ENCODE measurements at places on chromosomes 2 and 18.

DNA sequence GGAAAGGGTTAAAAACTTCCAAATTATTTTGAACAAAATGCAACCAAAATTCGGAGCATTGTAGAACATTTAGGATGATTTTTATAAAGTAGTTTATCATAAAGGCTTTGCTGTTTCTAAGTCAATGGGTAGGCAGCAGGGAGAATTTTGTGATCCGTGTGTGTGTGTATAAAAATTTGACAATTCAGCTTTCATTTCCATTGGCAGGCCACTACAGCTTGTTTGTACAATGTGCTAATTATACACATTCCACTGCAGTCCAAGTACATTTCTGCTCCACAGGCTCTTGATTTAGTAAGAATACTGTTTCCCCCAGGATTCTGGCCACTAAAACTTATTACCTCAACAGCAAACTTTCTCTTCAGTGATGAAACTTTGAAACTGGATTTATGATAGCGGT, 71.8 kb upstream of the LTBP1 start:
- DNase-seq, result no peak

DNA sequence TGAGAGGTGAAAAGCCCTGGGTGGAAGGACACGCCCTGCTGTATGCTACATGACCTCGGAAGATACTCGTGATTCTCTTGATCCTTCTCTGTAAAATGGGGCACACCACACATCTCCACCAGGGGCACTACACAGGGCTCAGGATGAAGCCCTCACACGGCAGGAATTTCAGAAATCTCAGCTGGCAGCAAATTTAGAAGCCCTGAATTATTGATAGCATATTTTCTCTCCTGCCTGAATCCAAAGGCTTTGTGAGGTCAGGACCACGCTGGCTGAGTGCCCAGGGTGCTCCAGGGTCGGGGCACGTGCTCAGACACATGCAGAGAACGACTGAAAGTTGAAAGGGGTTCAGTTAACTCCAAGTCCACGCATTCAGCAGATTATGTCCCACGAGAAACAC, 42.1 kb upstream of the GALR1 start:
- peak; percentile 44 for DNase-seq

- DNase-seq, result no peak
These were observed 36.3 kb downstream of the ACVR1 start for GRCh38 chr2:157839822-157840221.

DNA sequence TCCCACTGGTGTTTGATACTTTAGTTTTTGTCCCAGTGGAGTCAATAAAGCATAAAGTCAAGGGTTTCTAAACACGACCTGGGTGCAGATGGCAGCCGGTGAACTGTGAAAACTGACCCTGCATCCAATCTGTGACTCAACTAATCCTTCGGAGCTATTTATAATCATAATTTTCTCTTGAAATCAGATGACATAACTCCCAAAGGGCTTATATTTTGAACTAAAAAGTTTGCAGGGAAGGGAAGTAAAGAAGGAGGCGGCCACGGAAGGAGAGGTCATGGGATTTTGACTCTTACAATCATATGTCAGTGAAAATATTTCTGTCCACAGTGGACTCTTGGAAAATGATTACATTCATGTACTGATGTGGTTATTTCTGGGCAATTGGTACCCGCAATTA, 178.5 kb downstream of the PDE1A start:
- DNase-seq, result no peak

GRCh38 chr18:55982992-55983391, 395.0 kb upstream of the TCF4 start:
- no peak for DNase-seq

DNA sequence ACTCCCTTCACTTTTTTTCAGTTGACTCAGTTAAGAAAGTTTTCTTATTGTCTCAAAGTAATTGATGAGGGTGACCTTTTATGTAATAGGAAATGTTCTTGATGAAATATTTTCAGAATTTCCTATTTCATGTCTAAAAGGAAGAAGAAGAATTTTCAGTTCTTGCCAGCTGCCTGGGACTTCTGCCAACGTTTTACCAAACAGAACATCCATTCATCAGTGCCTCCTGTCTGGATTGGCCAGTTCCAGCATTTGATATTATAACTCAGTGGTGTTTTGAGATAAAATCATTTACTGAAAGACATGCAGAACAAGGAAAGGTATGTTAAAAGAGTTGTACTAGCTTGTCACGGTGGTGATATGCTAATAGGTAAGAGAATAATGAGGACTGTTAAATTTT, 104.7 kb upstream of the MYO3B start:
- DNase-seq, result no peak

DNA sequence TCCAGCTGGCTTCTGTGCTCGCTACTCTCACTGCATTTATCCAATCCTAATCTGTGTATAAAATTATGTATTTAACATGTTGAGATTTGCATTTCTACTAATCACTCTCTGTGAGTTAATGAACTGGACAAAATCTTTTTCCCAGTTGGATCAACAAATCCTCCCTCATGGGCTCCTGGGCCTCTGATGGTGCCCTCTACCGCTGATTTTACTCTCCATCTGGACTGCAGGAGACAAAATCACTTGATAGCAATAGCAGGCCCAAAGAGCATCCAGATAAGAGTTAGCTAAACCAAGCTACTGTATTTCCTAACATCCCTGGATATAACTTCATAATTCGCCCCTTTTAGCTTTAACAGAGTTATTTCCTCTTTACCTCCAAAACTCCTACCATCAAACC, 14.4 kb downstream of the REG3G start:
- no peak for DNase-seq

DNA sequence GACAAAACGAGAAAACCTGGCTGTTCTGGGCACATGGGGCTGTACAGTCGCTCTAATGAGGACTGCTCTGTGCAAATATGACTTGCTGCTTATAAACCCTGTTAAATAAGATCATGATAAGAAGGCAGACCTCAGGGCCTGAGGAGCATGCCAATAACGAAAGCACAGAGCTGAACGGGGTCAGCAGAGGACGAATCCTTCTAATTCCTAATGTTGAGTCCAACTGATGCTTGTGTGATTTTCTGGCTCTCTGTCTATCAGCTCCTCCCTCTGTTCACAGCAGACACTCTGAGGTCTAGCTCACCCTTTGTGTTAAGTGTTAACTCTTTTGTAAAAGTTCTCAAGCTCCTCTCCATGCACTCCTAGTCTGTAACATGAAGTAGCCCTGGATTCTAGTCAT, 167.2 kb upstream of the REV1 start:
- DNase-seq, result no peak

GRCh38 chr18:6623278-6623677, 106.2 kb upstream of the ARHGAP28 start:
- DNase-seq, result no peak

GRCh38 chr2:179170901-179171300, 93.7 kb downstream of the SESTD1 start:
- DNase-seq, result no peak

DNA sequence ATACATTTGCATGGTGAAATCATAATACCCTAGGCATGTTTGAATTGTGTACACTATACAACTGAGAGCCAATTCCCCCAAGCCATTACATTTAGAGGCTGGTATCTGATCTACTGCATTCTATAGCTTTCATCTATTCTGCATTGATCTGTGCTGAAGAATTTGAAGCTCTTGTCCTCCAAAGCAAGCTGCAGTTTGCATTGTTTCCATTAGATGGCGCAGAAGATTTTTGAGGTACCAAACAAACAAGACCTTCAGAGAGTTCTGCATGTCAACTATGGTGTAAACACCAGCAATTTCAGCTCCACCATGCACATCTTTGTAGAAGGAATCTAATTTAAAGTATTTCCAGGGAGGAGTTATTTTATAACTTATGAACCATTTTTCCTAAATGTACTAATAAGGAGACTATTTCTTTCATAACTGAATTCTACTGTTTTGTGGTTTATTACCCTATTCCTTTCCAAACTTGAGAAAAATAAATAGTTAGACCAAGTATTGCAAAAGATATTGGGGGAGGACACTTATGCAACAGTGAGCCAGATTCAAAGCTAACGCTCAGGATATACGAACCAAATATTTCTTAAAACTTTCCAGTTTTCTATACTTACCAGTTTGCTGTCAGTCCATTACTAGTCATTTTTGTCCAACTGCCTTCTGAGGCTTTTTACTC, 761.8 kb upstream of the ACVR2A start:
- peak; percentile 25 for DNase-seq

- no peak for DNase-seq
These were observed 374.2 kb upstream of the ID2 start for GRCh38 chr2:8307606-8308180.

DNA sequence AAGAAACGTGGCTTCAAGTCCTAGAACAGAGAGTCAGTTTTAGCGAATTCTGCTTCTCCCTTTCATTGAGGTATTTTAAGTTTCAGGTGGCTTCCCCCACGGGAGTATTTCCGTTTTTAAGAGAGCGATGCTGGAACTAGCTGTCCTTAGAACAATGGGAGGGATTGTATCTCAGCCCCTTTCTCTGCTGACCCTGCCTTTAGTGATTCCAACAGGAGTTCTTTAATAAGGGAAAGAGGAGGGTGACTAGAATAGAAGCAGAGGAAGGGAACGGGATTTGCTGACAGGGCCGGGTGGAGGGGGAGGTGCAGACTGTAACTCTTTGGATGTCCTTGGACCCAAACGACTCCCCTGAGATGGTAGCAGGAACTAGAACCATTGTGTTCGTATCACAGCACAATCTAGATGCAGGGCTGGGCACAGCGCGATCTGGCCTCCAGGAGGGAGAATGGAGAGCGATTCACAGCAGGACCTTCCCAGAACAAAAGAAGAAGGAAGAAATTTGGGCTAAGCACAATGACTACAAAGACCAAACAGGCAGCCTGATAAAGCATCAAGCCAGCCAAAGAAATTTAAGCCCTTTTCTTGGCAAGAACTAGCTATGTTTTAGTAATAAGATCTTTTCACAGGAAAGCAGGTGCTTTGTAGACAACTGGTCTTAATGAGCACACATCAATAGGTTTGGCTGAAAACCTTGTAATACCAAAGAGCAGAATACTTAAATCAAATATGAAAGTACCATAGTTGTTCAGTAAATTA, 15.8 kb upstream of the RTTN start:
- no peak for DNase-seq

DNA sequence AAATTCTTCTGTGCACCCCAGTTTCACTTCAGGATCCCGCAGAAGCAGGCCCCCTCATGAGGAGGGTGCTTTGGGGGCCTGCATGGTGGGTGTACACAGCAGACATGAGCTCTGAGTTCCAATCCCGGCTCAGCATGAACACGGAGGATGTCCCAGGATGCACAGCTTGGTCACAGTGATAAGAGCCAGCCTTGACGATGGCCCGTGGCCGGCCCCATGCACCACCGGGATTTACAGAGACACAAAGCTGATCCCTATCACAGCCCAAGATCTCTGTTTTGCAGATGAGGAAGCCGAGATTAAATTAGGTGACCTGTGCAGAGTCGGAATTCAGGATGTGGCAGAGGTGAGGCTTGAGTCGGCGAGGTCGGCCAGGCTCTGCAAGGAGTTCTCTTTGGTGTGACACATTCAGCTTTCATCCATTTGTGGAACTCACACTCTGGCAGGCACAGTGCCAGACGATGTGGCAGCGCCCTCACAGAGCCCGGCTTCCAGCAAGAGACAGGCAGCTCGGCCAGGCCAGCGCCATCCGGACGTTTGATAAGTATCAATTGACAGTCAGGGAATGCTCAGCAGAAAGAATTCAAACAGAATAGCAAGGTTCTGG, 456.3 kb upstream of the MYT1L start:
- DNase-seq, result no peak

DNA sequence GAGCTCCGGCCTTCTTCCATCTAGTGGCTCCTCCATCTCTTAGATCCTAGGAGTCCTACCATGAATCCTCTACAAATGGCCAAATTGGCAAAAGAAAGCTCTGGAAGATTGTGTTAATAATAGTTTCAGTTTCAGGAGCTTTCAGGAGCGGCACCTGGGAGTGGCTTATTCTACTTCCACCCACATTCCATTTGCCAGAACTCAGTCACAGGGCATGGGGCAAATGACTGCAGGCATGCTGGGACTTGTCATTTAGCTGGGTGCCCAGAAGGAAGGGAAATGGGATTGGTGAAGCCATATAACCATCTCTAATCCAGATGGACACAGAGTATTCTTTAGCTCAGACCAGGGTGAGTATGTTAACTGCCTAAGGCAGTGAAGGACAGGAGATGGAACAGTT, 3.6 kb upstream of the LRATD1 start:
- no peak for DNase-seq

GRCh38 chr2:137237055-137237454, 471.7 kb downstream of the THSD7B start:
- DNase-seq, result no peak

DNA sequence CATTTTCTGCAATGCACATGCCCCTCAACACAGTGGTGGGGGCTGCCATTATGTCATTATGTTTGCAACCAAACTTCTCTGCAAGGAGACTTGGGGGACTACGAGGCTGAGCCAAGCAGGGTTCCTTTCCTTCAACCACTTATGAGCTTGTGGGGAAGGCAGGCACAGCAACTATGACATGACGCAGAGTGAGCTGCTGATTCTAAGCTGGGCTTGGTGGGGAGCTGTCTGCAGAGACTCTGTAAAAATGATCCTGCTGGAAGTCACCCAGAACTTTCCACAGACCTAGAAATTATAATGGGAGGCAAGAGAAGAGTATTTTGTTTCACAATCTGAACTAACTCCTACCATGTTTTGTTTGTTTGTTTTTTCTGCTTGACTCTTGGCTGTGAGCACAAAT, 55.6 kb downstream of the INPP5D start:
- no peak for DNase-seq

- no peak for DNase-seq
These were observed 100.5 kb upstream of the ODC1 start for GRCh38 chr2:10548626-10549025.

GRCh38 chr2:127623388-127624319, 22.3 kb upstream of the GPR17 start:
- DNase-seq, result no peak

- no peak for DNase-seq
These were observed 26.0 kb downstream of the CTAGE1 start for GRCh38 chr18:22391407-22392345.

DNA sequence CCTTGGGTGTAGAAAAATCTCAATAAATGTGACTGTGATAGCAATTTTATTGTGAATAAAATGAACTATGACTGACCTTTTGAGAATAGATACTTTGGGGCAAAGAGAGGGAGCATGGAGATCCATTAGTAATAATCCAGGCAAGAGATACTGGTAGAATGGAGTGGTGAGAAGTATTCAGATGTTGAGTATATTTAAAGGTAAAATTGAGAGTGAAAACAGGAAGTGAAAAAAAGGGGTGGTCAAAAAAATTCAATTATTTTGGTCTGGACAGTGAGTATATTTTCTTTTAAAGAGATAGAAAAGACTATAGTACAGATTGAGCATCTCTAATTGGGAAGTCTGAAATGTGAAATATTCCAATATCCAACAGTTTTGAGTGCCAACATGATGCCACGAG, 1515.6 kb upstream of the NXPH2 start:
- no peak for DNase-seq
